Activated CD8-positive, alpha-beta memory T cell treated with anti-CD3 and anti-CD28 coated beads, Interleukin-2, amount 10 ng/mL, durations not matched to agents 7 days and 5 days (primary cell): ENCODE measurements at places on chromosomes 7 and 10. TPM values are rescaled to one million over a fixed set of nuclear protein-coding genes. Genes with fewer than 3 reads are reported as not detected.

DNA sequence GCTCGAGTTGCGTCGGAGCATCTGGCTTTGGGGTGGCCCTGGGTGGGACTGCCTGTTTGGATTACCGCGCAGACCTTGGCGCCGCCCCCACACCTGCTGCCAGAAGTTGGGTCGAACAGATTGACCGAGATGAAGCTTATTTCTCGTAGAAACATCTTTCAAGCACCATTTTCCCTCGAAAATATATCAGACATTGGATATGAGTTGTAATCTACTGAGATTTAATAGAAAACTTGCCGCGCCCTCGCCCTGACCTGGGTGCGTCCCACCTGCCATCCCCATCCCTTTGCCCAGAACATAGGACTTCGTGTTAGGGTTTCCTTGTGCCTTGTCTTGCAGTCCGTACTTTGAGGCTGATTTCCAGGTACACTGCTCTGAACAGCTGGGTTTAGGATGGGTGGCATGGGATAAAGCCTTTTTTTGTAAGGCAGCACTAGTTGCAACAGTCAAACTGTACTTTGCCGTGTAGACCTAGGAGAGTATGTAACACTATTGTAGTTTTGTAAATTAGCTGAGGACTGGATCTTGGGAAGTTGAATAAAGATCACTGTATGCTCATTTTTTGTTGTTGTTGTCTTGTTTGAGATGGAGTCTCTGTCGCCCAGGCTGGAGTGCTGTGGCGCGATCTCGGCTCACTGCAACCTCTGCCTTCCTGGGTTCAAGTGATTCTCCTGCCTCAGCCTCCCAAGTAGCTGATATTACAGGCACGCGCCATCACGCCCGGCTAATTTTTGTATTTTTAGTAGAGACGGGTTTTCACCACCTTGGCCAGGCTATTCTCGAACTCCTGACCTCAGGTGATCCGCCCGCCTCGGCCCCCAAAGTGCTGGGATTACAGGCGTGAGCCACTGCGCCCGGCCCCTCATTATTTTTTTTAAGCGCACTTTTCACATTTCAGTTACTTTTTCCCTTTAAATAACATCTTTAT, 978 bp downstream of the OGDH start:
- DNase-seq = no peak
- peak overlapping the region; percentile 99 for H3K4me3 ChIP-seq
- H3K27me3 ChIP-seq = peaks cover 5% of the 10 kb centered on the region
- H3K27ac ChIP-seq = peak overlapping the region; percentile 99
- H3K36me3 ChIP-seq = peaks cover 19% of the 10 kb centered on the region

DNA sequence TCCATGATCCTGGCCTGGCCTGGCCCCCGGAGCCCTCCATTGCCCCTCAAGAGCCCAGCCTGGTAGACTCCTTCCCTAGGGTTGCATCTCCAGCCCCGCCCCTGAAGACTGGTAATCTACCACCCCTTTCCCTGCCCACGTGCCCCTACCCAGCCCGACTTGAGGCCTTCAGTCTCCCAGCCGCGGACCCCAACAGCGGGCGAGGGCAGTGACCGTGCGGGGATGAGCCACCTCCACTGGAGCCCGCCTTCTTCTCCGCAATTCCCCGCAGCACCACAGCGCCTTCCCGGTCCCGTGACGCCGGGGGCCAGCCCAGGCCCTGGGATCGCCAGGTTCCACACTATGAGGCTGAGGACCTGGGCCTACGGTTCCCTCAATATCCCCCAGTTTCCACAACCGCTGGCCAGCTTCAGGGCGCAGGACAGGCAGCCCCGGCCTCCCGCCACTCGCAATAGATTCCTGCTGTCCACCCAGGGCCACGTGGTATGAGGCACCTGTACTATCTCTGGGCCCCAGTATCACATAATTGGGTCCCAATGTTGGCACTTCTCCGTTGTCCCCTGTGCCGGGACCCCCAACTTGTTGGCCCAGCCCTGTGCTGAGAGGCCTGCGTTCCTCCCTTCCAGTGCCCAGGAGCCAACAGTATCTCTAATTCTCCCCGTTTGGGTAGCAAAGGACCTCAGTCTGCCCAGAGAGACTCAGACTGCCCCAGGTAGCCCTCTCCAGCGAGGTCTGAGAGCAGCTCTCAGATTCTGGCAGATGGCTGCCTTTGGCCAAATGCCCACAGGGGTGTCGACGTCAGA, 1.1 kb upstream of the GPRIN2 start:
- peak; percentile 42 for DNase-seq
- H3K4me1 ChIP-seq = peaks cover 2% of the 10 kb centered on the region
- H3K36me3 ChIP-seq = no peaks in the 10 kb centered on the region

DNA sequence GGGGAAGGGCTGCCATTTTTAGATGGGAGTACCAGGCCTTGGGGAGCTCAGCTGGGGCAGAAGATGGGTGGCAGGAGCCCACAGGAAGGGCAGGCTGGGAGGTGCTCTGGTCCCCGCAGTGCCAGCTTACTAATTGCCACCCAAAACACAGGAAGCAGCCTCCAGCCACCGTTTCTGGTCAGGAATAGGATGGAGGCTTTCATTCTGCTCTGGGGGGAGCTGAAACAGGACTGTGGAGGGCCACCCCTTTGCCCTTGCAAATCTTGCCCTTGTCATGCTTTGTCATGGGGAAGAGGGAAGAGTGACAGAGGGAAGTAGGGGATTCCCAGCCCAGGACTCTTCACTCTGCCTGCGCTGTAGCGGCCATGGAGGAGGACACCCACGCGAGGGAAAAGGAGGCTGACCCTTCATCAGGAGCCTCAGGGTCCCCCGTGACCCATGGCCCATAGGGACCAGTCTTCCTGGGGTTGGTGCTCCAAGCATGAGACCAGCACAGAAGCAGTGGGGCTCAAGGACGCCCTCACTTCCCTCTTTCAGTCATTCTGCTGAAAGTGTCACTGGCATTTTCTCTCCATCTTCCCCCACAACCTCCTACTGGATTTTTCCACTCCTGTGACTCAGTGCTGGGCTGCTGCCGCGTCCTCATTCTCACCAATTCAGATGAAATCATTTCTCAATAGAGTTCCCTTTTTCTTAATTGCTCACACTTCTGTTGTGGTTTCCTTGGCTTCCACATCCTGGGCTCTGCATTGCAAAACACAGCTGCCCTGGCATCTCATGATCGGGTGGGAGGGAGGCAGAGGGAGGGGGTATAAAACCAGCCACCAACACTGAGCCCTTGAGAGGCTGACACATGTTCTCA, 61.9 kb downstream of the MKI67 start:
- peaks cover 32% of the 10 kb centered on the region for H3K36me3 ChIP-seq
- no peaks in the 10 kb centered on the region for H3K27me3 ChIP-seq
- peak overlapping the region; percentile 42 for H3K4me3 ChIP-seq
- DNase-seq = peak; percentile 78
- H3K27ac ChIP-seq = peak overlapping the region; percentile 82

- H3K27ac ChIP-seq = no peak overlapping the region
- H3K36me3 ChIP-seq = no peaks in the 10 kb centered on the region
- no peak overlapping the region for H3K4me3 ChIP-seq
Measured at GRCh38 chr10:122658356-122659049, 41.1 kb downstream of the C10orf120 start.

The CYP2E1 gene
- 0.26 TPM for total RNA-seq

The NKX2-3 gene
- total RNA-seq = not detected

The MAGI2 gene
- total RNA-seq = 0.09 TPM
